ENCODE measurements at places on chromosomes 4 and X.

GRCh38 chrX:16212024-16212423 lies 44.7 kb downstream of the MAGEB17 start:
- DNase-seq: no peak

DNA sequence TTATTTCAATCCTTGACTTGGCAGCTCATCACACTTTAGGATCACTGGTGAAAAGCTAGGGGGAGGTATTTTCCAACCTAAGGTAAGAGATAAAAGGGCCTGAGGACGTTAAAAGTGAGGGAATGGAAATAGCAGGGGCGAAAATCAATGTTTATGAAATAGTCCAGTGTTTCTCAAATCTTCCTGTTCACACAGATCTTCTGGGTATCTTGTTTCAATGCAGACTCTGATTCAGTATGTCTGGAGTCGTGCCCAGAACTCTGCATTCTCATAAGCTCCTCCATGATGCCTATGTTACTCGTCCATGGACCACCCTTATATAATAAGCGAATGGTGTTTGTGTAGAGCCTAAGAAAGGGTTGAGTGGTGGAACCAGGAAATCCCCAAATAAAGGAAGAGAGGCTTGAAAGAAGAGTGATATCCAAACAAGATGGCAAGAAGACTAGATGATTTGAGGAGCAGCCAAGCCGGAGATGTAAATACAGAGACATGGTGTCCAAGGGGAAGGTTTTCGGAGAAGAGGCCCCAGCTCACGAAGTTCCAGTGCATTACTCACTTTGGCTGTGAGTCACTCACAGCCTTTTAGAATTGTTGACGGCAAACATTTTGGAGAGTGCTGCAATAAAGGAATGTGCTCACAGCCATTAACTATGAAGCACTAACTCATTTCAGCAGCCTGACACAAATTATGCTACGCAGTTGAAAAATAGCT lies 215.6 kb upstream of the PPARGC1A start:
- DNase-seq: no peak

DNA sequence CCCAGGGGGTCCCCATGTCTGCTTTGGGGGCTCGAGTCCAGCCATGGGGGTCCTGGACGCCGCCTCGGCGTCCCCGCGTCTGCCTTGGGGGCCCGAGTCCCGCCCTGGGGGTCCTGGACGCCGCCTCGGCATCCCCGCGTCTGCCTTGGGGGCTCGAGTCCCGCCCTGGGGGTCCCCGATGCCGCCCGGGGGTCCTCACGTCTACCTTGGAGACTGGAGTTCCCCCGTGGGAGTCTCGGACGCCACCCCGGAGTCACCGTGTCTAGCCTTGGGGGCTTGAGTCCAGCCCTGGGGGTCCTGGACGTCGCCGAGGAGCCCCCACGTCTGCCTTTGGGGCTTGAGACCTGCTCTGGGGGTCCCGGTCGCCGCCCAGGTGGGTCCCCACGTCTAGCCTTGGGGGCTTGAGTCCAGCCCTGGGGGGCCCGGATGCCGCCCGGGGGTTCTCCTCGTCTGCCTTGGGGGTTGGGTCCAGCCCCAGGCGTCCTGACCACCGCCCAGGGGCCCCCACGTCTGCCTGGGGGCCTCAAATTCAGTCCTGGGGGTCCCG lies 1.1 kb upstream of the GTPBP6 start:
- DNase-seq: no peak

- no peak for DNase-seq
Observed at GRCh38 chr4:53608242-53608641, 17.0 kb upstream of the LNX1 start.

GRCh38 chr4:65139998-65140397 lies 530.3 kb downstream of the EPHA5 start:
- DNase-seq: no peak

- DNase-seq: no peak
Observed at GRCh38 chr4:2829933-2830451, 13.7 kb upstream of the ADD1 start.

DNA sequence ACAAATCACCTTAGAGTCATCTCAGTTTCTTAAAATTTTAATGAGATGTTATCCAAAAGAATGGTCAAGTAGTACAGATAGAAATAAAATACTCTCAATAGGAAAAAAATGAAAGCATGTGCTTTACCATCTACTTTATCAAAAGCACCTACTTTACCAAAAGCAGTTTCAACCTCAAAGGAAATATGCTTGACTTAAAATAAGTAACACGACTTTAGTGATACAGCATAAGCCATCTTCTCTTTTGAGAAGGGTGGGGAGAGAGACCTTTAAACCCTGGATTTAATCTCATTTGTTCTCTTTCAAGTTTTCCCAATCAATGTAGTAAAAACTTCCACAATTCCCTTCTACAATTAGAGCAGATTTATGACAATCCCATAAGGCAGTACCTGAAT lies 26.5 kb downstream of the OTUD4 start:
- DNase-seq: no peak

- DNase-seq: no peak
Observed at GRCh38 chrX:79511799-79512198, 144.7 kb upstream of the ITM2A start.

Measured in stimulated activated CD8-positive, alpha-beta memory T cell treated with anti-CD3 and anti-CD28 coated beads, Interleukin-7, amount 100 ng/mL, for 1 hour (primary cell).